ENCODE measurements at places on chromosomes 2 and 18. TPM values are rescaled to one million over a fixed set of nuclear protein-coding genes. Genes with fewer than 3 reads are reported as not detected.

- no peak for DNase-seq
Observed at GRCh38 chr2:240760576-240761246, 59.3 kb downstream of the KIF1A start.

DNA sequence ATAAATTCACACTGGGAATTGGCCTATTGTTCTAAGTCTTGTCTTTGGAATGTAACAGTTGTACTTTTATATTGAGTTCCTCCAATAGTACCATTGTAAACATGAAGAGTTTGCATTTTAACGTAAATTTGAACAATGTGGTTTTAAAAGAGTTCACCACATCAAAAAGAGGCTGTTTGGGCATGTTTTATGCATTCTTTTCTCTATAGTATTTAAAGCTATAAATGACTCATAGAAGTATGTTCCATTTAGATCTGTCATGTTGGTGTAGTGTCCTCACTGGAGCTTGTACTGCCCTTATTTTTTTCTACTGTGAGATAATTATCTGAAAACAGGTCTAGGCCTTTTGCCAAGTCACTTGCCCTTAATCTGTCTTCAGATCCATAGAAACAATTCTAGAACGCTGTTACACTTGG is 141.9 kb downstream of the RHBDD1 start:
- DNase-seq = no peak

DNA sequence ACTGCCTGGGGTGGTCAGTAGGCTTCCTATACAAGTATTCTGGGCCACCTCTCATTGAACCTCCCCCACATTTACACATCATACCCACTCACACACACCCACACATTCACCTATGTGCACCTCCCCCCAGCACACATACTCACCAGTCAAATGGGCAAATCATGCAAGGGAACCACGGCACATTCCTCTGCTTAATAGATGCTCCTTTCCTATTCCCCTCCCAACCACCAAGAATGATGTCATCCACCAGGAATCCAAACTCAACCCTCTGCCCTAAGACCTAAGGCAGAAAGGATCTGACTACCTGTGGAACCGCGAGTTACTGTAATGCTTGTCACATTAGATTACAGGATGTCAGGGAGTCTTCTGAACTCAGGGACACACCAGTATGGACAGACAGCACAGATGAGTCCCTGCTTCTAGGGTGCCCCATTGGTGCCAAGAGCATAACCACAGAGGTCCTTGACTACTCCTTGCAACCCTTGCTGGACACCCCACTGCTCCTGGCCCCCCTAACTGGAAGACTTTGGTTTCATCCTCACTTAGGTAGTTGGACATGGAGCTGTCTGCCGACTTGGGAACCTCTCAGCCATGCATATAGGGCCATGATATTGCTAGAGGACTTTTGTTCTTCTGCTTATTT is 21.5 kb upstream of the CAB39 start:
- no peak for DNase-seq

GRCh38 chr18:50558157-50558556 is 1.7 kb upstream of the MAPK4 start:
- no peak for DNase-seq

Gene RAD51AP2
- polyA plus RNA-seq = not detected

Gene CYS1
- not detected for polyA plus RNA-seq

Gene NAT8
- polyA plus RNA-seq = not detected

Gene CRACDL
- polyA plus RNA-seq = 0.45 TPM

Gene NRP2
- 0.35 TPM for polyA plus RNA-seq

GRCh38 chr2:206881708-206882410 is 57.5 kb upstream of the CPO start:
- DNase-seq = no peak

DNA sequence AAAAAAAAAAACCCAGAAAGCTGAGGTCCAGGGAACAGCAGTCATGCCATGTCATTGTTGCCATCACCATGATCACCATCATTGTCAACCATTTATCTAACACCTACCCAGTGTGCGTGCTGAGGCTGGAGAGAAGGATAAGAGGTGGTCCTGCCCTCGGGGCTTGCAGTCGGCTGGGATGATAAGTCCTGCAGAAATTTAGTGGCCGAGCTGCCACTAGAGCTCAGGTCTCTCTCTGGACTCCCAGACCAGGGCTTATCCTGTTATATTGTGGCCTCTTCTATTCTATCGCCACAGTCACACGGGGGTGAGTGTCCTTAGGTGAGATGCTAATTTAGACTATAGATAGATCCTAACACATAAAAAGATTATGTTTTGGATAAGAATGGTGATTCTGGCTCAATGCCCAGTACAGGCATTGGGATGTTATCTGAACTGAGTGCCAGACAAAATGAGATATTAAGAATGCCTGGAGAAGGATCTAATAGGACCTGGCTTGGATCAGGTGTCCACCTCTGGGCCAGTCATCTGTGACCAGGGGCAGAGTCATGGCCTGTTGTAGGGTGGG is 43.2 kb upstream of the YWHAQ start:
- DNase-seq = no peak

DNA sequence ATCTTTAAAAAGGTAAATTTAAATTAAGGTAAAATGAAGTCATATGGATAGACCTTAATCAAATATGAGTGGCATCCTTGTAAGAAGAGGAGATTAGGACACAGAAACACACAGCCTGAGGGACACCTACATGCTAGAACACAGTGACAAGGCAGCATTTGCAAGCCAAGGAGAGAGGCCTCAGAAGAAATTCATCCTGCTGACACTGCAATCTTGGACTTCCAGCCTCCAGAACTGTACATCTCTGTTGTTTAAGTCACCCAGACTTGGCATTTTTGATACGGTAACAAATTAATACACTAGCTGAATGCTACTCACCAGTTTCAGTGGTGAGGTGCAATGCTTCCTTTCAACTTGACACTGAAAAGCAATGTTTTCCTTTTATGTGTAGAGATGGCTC is 305.0 kb downstream of the TDRD15 start:
- DNase-seq = no peak

DNA sequence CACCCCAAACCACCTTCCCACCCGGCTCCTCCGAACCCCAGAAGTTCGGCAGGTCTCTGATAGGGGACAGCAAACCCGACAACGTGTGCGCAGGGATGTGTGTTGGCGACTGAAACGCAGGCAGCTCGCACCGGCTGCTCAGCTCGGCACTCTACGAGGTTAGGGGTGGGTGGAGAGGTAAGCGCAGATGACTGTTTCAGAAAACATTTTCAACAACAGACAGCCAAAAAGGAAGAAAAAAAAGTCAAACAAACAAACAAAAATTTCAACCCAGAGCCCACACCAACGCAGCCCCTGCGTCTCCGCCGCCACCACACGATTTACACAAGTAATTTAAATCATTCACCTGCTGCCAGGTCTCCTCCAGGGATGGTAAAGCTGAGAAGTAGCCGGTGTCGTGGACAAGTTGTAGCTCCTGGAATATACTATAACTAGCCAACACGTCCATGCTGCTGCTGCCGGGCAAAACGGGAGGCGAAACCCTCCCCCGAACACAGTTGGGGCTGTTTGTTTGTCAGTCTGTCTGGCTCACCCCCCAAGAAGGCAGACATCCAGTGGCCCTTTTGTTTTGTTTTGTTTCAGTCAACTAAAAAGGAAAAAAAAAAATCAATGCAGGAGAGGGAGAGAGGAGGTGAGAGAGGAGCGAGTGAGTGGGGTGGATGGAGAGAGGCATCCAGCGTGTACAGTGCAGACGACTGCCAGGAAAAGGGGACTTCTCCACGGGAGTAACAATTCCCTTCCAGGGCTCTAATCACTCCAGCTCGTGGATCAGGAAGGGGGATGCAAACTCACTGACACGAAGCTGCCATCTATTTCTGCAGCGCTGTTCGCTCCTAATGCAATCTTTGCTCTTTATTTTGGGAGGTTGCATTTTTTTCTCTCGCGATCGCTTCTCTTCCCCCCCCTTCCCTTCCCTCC is at the start of gene KLF7:
Gene KLF7 (minus strand): TSS at position 828 of the 918 bp plus-strand sequence. CDS start 380 bp downstream, at position 448.
- DNase-seq = peak; percentile 72

- no peak for DNase-seq
Observed at GRCh38 chr2:206573793-206574192, 68.5 kb upstream of the FAM237A start.

GRCh38 chr2:167759531-167759930 is 487.9 kb downstream of the STK39 start:
- no peak for DNase-seq

Gene SLC16A14
- 0.28 TPM for polyA plus RNA-seq

DNA sequence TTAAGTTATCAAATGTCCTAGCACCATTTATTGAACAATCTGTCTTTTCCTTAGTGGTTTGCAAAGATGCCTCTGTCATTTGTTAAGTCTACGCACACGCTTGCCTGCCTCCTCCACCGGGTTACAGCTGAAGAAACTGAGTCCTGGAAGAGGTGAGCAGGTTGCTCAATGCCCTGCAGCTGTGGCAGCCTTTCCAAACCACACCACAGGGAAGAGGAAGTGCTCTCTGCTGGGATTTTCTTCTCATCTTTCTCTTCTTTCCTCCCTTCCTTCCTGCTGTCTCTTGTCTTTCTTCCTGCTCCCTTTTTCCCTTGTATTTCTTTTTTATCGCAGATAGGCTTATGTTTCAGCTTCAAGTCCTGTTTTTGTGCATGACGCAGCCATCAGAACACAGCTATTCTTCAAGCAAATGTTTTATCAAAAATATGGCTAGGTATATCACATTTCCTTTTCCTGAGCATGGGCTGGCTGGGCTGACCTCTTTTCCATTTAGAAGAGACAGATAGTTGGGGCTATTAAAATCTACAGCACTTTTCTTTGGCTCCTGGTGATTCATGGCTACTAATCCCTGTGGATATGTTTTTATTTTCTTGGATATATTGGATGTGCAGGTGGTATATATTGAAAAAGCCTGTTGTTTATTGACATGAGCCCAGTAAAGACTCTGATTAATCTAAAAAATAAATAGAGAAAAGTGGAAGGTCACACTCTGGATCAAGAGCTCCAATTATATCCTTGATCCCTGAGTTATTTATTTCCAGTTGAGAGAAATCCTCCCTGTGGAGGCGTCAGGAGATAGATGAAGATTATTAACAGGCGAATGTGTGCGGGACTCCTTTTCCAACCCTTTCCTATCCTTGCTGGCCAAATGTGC is 214.6 kb downstream of the TSN start:
- no peak for DNase-seq

DNA sequence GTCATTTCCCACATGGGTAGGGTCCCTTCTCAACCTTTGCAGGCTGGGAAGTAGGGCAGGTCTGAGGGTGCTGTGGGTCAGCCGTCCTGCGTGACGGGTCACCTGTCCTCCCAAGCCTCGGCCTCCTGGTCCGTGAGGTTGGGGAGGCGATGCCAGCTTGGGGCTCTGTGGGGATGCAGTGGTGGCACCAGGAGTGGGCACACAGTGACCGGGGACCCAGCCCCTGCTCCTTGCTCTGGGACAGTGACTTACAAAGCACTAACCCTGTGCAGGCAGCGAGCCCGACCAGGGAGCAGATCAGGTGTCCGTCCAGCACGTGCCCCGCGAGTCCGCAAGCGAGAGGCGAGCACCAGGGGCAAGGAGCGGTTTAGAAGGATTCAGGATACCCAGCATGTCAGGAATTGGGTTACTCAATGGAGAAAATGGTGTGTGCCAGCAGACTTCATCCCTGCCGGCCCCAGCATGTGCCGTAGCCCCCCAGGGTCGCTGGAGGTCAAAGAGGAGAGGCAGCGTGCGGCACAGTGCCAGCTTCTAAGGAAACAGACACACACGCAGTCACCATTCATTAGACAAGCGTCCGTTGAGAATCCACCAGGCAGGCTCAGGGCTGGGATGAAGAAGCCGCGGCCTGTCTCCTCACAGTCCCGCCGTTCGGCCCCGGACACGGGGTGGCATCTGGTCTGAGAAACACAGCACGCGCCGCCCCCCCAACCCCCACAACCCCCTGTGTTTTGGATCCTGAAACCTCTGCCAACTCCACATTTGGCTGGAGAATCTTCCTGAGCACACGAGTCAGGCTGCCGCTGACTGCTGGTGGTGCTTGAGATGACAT is 11.7 kb downstream of the COLEC11 start:
- DNase-seq = no peak

- no peak for DNase-seq
Observed at GRCh38 chr2:139366681-139367080, 586.5 kb upstream of the NXPH2 start.

Gene CNGA3
- not detected for polyA plus RNA-seq

- no peak for DNase-seq
Observed at GRCh38 chr2:1654696-1655374, 89.5 kb downstream of the PXDN start.

DNA sequence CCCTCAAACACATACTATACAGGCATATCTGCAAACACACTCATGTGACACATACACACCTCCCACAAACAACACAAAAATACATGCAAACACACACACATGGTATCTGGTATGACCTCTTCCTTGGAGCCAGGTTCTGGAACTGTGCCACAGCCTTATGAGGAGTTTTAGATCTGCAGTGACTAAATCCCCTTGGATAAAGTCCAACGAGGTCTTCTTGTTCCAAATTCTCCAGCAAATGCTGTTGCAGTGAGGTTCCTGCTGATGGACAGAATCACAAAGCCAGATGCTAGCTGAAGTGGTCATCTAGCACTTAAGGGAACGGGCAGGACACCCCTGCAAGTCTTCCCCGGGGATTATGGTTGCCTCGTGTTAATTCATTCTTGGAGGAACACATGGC is 54.5 kb upstream of the DAPL1 start:
- DNase-seq = no peak

- no peak for DNase-seq
Observed at GRCh38 chr18:7604361-7604760, 37.2 kb downstream of the PTPRM start.

Gene ABCB11
- not detected for polyA plus RNA-seq

DNA sequence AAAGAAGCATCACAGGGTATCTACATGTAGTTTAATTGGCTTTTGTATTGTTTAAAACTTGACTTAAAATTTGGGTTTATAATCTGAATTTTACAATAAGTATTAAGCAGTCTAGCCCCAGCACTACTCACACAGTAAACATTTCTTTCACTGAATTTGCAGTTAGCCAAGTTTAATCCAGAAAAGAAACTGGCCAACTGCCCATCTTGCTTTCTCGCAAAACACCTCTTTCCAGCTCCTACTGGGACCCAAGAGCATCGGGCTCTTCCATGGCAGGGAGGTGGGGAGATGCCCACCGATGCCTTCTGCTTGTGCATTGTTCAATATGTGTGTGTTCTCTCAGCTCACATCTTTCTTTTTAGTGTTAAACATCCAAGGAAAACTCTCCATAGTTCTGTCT is 212.8 kb upstream of the BOD1L2 start:
- DNase-seq = no peak
